Cerebellar cortex (tissue), 1 donor: ENCODE measurements at places on chromosomes 3 and 15.

- peak; percentile 29 for DNase-seq
Measured at GRCh38 chr3:115272036-115272824, 125.1 kb upstream of the ZBTB20 start.

DNA sequence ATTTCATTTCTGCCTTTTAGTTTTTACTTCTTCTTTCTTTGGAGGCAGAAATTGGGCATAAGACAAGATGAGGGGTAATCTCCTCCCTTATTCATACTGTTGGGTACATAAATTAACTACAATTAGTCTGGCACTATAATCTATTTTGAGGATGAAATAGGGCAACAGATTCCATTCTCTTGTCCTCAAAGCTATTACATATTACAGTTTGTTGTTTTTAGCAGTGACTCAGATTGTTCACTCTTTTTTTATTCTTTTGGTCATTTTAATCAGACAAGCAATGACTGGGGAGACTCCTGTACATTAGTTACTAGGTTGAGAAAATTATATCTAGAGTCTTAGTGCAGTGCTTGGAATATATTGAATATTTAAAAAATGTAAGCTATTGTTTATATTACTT is 556.0 kb downstream of the OTOL1 start:
- no peak for DNase-seq

DNA sequence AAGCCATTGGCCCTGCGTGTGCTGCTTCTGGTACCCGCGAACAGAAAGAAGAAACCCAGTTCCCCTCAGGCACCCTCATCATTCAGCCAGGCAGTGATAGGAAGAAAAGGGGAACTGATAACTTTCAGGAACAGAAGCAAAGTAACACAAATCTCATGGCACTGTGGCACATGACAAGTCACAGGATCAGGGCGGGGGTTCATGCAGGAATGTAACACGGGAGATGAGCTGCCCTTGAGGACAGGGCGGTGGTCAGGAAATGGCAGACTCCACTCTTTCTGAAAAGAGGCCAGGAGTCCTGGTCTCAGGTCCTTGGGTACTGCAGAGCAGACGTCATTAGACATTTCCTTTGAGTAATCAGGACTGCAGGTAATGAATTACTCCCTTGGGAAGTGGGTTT is 95.5 kb downstream of the CCNL1 start:
- no peak for DNase-seq

DNA sequence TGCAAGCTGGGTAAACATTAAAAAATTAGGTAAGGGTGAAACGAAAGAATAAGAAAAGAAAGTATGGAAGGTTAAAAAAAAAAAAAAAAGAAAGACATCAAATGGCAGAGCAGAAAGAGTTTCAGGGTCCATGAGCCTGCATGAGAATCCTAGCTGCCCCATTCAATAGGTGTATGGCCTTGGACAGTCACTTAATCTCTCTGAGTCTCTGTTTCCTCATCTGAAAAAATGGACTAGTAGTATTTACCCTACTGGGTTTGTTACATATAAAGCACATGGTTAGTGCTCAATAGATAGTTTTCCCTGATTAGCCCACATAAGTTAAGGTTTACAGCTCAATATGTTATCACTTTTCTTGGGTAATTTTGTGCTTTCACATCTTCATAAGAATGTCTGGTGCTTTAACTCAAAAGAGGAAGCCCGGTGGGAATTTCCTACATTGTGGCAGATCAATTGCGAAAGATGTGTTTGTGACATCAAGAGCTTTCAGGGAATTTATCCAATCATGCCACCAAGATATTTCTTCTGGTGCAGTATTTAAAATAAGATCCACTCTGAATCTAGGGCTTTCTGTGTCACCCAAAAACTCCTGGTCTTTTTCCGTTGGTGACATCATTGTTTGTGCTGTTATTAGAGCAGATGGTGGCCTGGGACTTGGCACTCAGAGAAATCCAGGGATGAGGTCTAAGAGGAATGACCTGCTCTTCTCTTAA is 57.2 kb upstream of the UBE2E1 start:
- peak; percentile 89 for DNase-seq

- no peak for DNase-seq
Measured at GRCh38 chr3:36433511-36433910, 53.2 kb downstream of the STAC start.

GRCh38 chr15:40695469-40695890 is 506 bp downstream of the RAD51 start:
- DNase-seq: no peak

DNA sequence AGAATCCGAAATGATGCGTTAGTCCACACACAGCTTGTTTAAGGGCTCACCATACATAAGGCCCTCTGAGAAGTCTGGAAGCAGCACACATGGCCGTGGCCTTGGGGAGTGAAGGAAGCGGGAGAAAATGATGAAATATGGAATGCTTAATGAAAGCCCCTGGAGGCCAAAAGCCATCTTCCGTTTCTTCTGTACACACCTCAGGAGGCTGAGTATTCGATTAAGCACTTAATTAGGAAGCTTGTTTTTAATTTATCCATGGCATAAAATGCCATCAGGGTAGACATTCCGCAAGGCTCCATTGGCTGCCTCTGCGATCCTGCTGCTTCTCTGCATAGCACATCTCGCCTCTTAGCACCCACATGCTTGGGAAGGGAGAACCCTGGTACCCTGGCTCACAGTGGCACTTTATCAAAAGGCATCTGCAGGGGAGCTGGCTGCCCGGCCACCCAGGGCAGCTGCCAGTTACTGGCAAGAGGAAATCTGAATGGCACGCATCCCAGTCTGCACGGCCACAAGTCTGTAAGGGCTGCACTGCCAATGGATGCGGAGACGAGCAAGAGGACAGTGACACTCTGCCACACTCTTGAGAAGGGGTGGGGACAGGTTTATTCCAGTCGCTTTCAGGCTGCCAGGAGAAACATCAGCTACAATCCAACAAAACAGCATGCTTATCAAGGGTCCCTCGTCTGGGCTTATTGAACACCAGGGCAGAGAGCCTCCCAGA is 356.2 kb downstream of the OCA2 start:
- peak; percentile 87 for DNase-seq

DNA sequence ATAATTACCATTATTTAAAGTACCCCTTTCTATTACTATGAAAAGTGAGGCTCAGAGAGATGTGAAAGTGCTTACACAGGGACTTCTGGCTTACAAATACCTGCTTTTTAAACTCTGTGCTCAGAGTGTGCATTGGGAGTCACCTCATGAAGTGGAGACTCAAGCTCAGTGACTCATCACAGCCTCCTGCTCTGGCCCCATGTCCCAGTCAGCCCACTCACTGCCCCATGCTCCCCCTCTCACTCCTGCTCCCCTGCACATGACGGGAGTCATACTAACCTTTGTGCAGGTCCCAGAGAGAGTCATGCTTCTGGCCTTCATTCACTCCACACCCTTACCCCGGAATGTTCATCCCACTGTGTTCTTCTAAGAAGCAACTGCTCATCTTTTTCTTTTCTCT is 20.2 kb downstream of the CCR1 start:
- no peak for DNase-seq

DNA sequence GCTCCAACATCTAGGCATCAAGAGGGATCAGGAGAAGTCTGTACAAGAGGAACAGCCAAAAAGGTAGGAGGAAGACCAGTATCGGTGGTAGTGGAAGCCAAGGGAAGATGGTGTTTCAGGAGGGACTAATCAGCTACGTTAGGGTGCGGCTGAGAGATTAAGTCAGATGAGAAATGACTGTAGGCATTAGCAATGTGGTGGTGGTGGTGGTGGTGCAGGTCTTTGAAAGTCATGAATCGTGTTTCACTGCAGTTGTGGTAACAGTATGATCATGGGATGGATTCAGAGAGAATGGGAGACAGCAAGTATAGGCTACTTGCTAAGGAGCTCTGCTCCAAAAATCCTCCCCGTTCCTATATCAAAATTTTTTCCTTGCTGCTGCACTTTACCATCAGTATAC is 35.5 kb downstream of the ASTE1 start:
- DNase-seq: no peak

GRCh38 chr15:47399100-47399499 is 318.2 kb upstream of the SEMA6D start:
- no peak for DNase-seq

- DNase-seq: no peak
Measured at GRCh38 chr15:85619992-85620689, 174.6 kb downstream of the KLHL25 start.

DNA sequence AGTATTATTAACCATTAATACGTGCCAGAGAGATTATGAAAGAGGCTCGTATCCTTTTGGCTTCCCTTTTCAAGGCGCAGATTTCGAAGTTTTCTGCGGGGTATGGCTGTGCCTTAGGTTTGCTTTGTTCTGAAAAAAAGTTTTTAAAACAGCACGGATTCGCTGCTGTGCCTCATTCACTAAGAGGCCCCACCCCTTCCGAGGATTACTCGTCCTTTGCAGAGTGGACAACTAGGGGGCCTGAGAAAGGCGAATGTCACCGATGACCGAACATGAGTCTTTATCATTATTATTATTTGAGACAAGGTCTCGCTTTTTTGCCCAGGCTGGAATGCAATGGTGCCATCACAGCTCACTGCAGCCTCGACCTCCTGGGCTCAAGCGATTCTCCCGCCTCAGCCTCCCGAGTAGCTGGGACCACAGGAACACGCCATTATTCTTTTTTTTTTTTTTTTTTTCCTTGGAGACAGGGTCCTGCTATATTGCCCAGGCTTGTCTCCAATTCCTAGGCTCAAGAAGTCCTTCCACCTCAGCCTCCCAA is 684 bp upstream of the RPS27L start:
- peak; percentile 70 for DNase-seq

GRCh38 chr3:161443921-161444693 is 52.5 kb upstream of the OTOL1 start:
- no peak for DNase-seq

- no peak for DNase-seq
Measured at GRCh38 chr3:117281371-117281770, 571.8 kb downstream of the TUSC7 start.

GRCh38 chr15:60110909-60111308 is 106.8 kb downstream of the FOXB1 start:
- DNase-seq: no peak
